Upper lobe of right lung (tissue), 1 donor: ENCODE measurements at places on chromosomes 13 and 19. TPM values are rescaled to one million over a fixed set of nuclear protein-coding genes. Genes with fewer than 3 reads are reported as not detected.

Gene FBXL3
- 49.4 TPM for total RNA-seq

Gene KLK11
- 10.8 TPM for total RNA-seq

DNA sequence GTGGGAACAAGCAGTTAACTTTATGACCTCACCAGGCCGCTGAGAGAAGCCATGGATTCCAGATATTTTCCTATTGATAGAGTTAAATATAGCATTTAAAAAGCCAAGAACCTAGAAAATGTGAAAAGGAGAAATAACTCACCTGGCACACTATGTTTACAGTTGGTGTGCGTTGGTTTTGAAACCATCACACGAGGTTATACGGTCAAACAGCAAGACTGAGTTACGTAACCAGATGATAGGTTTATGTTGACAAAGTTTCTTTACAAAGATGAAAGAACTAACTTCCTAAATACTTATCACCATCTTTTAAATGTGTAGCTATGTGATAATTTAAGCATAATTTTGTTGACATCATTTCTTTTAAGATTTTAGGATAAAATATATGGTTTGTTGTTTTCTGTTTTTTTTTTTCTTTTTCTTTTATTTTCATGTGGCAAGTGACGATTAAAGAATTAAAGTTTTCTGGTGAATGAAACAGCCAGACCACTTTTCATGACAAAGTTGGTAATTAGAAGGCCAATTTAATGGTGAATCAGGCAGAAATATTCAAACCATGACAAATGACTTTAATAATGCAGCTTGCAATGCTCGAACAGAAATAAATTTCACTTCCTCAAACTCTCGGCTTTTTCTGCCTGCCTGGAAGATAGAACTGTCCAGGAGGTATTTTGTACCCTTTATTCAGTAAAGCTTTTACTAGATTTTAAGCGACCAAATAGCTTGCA is 339.1 kb upstream of the OBI1 start:
- no peaks in the 10 kb centered on the region for H3K36me3 ChIP-seq
- no peak overlapping the region for H3K4me3 ChIP-seq
- H3K27me3 ChIP-seq = no peaks in the 10 kb centered on the region
- H3K27ac ChIP-seq = no peak overlapping the region
- no peak for DNase-seq

DNA sequence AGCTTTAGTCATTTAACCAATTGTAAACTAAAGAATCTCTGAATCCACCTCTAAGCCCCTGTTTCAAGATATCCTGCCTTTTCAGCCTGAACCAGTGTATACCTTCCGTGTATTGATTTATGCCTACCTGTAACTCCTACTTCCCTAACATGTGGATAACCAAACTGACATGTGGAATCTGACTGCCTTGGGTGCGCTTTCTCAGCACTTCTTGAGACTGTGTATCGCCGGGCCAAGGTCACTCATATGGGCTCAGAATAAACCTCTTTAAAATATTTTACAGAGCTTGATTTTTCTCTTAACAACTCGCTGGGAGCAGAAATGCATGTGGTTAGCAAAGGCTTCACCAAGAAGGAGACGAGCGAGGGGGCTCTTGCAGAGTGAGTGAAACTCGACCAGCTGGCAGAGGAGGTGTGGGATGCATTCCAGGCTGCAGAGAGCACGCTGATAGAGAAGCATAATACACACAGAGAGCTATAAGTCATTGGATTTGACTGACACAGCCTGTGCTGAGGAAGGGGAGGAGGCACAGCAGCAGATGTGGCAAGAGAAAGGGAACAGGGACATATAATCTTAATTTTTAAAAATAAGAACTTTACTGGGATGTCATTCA is 268.2 kb upstream of the MAB21L1 start:
- no peak for DNase-seq
- no peak overlapping the region for H3K4me3 ChIP-seq
- no peaks in the 10 kb centered on the region for H3K4me1 ChIP-seq
- H3K27ac ChIP-seq = no peak overlapping the region
- H3K36me3 ChIP-seq = no peaks in the 10 kb centered on the region

DNA sequence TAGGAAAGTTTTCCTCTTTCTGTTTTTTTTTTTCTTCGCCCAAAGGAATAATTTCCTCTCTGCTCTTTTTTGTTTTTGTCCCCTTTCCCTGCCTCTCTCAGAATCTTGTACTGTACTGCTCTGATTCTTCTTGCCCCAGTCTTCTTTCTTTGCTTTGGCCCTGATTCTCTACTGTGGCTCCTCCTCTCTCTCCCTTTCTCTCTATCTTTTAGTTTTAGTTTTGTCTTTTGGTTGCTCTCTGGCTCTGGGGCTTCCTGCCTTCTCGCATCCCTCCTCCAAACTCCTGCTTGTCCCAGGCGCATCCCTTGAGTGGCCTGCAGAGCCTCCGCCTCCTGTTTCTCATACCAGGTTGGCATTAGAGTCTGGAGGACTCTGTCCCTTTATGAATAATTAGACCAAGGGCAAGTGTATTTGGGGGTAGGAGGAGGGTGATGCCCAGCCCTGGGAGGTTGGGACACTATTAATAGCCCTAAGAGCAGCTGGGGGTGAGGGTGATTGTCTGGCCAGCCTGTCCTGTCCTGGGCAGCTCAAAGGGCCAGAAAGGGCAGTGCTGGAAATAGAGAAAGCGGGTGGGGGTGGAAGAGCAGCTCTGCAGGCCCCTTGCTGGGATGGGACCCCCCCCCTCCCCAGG is 39.1 kb downstream of the LYL1 start:
- peaks cover 76% of the 10 kb centered on the region for H3K4me1 ChIP-seq
- no peak overlapping the region for H3K4me3 ChIP-seq
- DNase-seq = no peak
- peak overlapping the region; percentile 58 for H3K27ac ChIP-seq
- H3K27me3 ChIP-seq = no peaks in the 10 kb centered on the region

- H3K27me3 ChIP-seq = no peaks in the 10 kb centered on the region
- no peak for DNase-seq
- H3K27ac ChIP-seq = no peak overlapping the region
- no peaks in the 10 kb centered on the region for H3K4me1 ChIP-seq
Measured at GRCh38 chr19:11306337-11306736, 10.4 kb downstream of the TSPAN16 start.

DNA sequence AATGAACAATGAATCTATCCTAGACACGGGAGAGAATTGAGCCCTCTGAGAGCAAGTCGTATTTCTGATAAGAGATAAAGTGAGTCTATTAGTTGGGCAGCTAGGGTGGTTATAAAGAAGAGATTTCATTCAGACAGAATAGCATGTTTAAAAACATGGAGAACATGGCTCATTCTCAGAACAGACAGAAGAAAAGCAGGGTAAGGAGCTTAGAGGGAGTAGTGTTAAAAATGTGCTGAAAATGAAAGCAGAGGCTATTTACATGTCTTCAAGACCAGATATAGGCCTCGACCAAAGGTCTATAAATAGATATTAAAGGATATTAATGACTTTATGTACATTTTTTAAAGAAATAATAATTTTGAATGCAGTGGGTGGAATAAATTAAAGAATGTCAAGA is 149.5 kb downstream of the SLITRK1 start:
- H3K27ac ChIP-seq = no peak overlapping the region
- H3K4me1 ChIP-seq = no peaks in the 10 kb centered on the region
- no peaks in the 10 kb centered on the region for H3K36me3 ChIP-seq
- DNase-seq = no peak
- no peaks in the 10 kb centered on the region for H3K27me3 ChIP-seq
- H3K4me3 ChIP-seq = no peak overlapping the region

DNA sequence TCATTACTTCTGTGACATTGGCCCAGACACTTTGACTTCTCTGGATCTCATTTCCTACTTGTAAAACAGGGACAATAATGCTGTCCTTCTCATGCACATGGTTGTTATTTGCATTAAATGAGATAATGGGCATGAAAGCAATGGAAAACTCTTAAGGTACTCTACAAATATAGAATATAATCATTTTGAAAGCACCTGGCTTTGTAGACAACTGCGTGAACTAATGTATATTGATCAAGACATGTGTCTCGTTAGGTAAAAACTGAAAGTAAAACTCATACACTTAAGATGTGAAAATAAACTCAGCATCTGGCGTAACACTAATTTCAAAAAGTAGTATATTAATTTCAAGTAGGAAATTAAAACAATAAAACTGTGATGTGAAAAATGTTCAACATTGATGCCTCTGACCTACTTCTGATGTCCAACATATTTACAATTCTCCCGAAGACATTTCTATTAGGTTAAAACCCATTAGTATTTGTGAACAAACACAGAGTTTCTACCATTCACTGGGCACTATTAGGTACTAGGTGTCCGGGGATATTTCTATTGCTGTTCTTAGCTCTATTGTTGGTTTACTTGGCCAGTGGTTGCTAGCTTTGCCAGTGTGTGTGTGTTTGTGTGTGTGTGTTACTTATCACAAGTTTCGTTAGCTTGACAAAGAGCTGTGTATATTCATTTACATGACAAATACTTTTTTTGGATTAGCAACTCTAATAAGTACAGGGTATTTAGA is 220.5 kb downstream of the KCNRG start:
- DNase-seq = no peak
- no peaks in the 10 kb centered on the region for H3K27me3 ChIP-seq
- no peaks in the 10 kb centered on the region for H3K36me3 ChIP-seq

GRCh38 chr13:85170372-85170771 is 628.8 kb downstream of the SLITRK6 start:
- DNase-seq = no peak
- no peak overlapping the region for H3K27ac ChIP-seq
- H3K4me3 ChIP-seq = no peak overlapping the region
- no peaks in the 10 kb centered on the region for H3K4me1 ChIP-seq
- no peaks in the 10 kb centered on the region for H3K27me3 ChIP-seq

DNA sequence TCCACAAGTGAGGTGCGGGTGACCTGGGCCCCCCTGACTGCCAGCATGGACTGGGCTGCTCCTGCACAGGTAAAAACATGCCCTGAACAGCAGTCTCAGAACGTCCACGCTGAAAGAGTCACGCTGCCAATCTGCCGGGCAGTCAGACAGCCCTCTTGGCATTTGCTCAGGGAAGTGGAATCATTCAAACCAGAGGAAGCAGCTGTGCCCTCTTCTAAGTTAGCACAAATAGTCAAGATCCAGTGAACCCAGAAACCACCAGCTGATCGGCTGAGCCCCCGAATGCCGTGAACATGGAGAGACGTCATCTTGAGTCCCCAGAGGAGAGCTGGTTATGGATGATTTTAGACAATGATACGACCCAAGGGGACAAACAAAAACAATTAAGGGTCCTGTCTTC is 34.4 kb downstream of the KLF2 start:
- no peak overlapping the region for H3K4me3 ChIP-seq
- no peaks in the 10 kb centered on the region for H3K27me3 ChIP-seq
- DNase-seq = no peak
- H3K27ac ChIP-seq = no peak overlapping the region
